ENCODE measurements at places on chromosomes 11 and 22.

- DNase-seq = no peak
These were observed 258.9 kb downstream of the DYNC2H1 start for GRCh38 chr11:103368145-103368544.

GRCh38 chr11:70725278-70725677, 326.9 kb downstream of the CTTN start:
- no peak for DNase-seq

DNA sequence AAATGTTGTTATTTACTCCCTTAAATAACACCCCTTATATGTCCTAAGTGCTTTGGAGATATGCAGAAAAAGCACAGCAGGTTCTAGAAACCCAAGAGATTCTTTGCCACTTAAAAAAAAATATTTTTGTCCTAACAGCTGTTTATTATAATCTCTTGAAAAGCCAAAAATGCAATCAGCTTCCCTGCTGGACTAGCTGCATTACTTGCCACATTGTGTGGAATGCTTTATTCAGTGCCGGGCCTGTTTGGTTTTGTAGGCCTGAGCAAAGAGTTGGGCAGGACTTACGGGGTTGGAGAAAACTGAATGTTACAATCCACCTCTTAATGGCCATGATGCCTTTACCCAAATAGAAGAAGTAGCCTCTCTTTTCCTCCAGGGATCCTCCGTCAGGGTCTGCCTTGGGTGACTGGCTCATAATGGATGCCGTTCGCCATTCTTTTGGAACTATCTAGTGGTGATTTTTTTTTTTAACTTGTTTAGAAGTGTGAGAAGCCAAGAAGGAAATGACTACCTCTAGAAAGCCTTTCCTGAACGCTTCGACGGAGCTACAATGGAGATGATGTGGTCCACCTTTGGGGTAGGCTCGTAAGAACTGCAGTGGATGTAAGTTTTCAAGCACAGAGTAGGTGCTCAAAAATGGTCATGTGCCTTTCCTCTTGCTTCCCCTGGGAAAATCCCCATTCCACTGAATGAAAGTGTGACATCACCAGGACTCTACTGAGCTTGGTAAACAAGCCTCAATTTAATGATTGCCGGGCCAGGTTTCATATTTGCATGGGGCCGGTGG, 241.3 kb upstream of the NCAM1 start:
- DNase-seq = no peak

DNA sequence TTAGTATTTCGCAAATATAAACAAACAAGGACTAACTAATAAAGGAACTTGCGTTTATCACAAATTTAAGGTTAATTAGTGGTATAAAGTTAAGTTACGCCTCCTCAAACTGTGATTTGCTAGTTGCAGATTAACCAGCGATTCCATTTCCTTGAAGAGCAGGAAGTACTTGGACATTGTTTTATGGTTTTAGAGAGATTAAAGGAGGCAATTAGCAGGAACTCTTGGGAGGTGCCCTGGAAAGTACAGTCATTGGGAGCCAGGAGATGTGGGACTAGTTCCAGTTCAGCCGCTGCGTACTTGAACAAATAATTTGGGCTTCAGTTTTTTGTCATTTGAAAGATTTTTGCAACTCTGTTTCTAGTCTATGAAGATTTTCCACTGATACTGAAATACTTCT, 3.3 kb downstream of the FAM118B start:
- DNase-seq = no peak

DNA sequence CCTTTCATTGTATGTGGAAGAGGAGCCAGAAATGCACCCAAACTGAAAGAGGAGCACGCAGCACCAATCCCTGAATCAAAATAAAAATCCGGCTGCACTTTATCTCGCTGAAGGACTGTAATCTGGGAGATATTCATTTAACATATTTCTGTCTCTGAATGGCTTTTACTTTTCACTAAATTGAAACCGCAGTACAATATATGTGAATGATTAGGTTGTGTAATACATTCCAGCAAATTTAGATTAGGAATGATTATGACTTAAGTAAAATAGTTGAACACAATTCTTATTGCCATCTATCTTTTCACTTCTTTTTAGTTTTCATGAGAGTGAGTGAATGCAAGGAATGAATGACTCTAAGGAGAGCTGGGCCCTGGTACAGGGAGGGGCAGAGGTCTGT, 232.1 kb downstream of the ST3GAL4 start:
- no peak for DNase-seq

DNA sequence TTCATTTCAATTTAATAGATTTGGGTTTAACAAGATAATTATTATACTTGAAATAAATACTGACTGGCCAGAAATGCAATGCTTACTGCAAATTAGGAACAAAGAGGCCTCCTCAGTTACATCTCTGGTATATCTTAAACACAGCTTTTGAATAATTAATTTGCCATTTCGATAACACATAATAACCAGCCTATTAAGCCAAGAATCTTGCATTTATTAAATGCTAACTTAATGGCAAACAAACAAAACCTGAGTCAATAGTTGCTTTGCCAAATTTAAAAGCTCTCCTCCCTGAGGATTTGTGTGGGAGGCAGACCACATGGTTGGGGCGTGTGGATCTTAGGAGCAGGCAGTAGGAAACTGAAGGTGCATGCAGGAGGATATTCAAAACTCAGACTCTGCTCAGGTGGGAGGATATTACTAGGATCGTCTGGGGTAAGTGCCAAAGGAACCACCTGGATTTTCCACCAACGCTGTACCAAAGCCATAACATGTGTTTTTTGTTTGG, 17.9 kb upstream of the FJX1 start:
- DNase-seq = no peak

GRCh38 chr11:126407682-126408288, 52.3 kb downstream of the ST3GAL4 start:
- no peak for DNase-seq

GRCh38 chr11:32858731-32859130, 29.0 kb downstream of the PRRG4 start:
- no peak for DNase-seq

DNA sequence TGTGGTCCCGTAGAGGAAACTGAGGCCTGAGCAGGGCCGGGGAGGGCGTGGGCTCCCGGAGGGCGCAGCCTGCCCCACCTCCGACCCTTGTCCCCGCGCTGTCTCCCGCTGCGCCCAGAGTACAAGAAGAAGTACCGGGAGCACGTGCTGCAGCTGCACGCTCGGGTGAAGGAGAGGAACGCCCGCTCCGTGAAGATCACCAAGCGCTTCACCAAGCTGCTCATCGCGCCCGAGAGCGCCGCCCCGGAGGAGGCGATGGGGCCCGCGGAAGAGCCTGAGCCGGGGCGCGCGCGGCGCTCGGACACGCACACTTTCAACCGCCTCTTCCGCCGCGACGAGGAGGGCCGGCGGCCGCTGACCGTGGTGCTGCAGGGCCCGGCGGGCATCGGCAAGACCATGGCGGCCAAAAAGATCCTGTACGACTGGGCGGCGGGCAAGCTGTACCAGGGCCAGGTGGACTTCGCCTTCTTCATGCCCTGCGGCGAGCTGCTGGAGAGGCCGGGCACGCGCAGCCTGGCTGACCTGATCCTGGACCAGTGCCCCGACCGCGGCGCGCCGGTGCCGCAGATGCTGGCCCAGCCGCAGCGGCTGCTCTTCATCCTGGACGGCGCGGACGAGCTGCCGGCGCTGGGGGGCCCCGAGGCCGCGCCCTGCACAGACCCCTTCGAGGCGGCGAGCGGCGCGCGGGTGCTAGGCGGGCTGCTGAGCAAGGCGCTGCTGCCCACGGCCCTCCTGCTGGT, 1.9 kb downstream of the NLRP6 start:
- peak; percentile 55 for DNase-seq

DNA sequence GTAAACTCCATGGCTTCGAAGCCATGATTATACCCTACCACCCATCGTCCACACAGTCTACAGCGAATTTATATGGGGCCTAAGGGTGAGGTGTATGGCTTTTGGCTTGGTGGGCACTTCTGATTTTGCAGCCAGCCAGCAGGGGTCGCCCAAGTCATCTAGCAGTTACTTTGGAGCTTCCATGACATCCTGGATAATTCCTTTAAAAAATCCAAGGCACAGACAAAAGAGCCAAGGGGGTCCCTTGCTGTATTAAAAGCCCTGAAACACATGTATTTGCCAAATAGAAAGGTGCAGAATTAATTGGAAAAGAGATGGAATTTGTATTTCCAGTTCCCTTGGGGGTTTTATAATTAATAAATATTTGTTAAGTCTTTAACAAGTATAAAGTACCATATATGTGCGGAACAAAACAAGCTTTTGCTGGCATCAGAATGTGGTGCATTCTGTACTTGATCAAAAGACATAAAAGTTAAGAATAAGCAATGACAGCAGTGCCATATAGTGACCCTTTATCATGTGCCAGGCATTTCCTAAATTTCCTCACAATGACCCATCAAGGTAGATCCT, 132.8 kb upstream of the PITPNB start:
- DNase-seq = peak; percentile 2

- no peak for DNase-seq
These were observed 145.8 kb upstream of the ARHGAP20 start for GRCh38 chr11:110857892-110858546.

DNA sequence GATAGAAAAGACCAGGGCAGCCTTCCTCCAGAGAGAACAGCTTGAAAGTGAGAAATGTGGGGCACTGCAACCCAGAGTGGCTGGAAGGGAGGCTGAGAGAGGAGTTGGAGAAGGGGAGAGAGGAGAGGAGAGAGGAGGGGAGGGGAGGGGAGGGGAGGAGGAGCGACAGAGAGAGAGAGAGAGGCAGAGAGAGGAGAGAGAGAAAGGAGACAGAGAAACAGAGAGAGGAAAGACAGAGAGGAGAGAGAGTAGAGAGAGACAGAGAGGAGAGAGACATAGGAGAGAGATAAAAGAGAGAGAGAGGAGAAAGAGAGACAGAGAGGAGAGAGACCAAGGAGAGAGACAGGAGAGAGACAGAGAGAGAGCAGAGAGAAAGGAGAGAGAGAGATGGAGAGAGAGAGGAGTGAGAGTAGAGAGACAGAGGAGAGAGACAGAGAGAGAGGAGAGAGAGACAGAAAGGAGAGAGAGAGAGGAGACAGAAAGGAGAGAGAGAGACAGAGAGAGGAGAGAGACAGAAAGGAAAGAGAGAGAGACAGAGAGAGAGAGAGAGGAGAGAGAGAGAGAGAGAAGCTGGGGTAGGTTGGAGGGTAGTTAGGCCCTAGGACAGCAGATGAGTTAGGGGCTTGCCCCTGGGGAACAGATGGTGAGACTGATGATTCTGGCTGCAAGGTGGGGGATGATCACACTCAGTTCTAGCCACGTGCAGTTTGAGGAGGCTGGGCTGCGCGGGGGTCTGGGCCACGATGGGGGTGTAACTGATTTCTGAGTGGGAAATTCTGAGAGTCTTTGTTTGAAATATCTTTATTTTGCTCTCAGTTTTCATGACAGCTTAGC, 8.5 kb upstream of the SCYL1 start:
- DNase-seq = peak; percentile 15

- DNase-seq = no peak
These were observed 34.1 kb upstream of the GLYATL1 start for GRCh38 chr11:58905011-58905720.

DNA sequence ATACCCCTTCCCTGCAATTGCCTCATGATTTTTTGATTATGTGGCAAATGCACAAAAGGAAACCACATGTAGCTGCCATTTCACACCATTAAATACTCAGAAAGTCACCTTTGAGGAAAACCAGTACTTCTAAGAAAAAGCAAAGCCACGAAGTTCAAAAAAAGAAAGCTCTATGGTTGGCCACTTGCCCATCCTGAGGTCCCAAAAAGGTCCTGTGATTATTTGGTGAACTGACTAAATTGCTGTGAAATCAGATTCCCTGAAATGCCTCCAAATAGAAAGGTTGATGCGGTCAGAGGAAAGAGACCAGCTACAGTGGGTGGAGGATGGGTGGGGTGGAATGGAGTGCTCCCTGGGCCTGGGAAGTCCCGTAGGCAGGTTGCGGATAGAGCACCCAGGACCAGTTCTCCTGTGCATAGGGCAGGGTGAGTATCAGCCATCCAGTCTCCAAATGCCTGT, 26.9 kb downstream of the MRPL16 start:
- DNase-seq = no peak

GRCh38 chr11:44361813-44362212, 51.9 kb upstream of the ALX4 start:
- DNase-seq = no peak

GRCh38 chr11:59197991-59198390, 14.7 kb downstream of the MPEG1 start:
- no peak for DNase-seq

GRCh38 chr22:45425531-45426265, 12.2 kb downstream of the RIBC2 start:
- no peak for DNase-seq

DNA sequence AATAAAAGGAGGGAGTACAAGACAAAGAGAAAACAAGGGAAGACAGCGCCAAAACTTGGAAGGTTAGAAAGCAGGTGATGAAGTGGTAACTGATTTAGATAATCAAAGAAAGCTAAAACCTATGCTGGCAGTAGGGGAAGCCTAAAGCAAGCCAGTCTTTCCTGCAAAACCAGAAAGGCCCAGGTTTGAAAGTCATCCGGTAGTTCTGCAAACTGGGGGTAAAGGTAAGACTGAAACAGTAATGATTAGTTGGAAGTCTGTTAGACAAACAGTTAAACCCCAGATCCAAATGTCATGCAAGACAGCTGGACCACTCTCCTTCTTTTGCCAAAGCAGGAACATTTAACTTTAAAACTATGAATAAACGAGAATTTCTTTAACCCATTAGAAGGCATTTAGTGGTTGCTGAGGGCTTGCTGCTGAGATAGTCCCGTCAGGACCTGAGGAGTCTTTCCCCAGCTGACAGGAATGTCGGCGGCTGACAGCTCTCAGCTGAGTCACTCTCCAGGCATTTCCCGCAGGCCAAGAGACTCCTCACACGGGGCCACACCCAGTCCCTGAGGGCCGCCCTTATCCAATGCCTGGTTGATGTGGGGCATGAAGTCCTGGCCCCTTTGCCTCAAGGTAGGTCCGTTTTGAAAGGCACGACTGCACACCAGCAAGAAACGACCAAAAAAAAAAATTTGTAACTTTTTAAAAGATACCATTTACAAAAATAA, 36.3 kb upstream of the CFAP300 start:
- no peak for DNase-seq

DNA sequence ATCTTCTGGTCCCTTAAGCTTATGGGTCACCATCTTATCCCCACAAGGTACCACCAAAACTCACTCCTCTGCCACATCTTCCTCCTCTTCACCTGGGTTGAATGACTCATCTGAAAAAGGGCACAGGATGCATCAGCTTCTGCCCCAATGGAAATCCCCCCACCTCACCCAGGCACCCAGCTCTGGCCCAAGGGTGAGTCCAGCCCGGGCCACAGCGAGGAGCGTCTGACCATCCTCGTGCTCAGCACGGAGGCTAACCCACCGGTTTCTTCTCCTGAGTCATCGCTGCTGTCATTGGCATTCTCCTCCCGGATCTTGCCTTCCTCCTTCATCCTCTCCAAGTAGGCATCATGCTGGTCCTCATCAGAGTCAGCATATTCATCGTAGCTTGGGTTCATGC, 5.3 kb upstream of the TNKS1BP1 start:
- DNase-seq = no peak

DNA sequence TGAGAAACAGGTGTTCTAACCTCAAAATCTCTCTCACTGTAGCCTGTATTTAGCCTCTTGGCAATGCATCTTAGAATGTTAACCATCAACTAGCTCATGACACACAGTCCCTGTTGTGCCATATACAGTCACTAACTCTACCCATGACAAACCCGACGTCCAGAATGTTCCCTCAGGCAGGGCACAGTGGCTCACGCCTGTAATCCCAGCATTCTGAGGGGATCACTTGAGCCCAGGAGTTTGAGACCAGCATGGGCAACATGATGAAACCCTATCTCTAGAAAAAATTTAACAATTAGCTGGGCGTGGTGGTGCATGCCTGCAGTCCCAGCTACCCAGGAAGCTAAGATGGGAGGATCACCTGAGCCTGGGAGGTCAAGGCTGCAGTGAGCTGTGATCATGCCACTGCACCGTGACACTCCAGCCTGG, 18.2 kb upstream of the CCDC34 start:
- no peak for DNase-seq

- DNase-seq = no peak
These were observed 18.1 kb upstream of the SC5D start for GRCh38 chr11:121274332-121274991.

Data from CD4-positive, alpha-beta memory T cell (primary cell).